CD4-positive, CD25-positive, alpha-beta regulatory T cell (primary cell): ENCODE measurements at places on chromosomes 1 and 21.

DNA sequence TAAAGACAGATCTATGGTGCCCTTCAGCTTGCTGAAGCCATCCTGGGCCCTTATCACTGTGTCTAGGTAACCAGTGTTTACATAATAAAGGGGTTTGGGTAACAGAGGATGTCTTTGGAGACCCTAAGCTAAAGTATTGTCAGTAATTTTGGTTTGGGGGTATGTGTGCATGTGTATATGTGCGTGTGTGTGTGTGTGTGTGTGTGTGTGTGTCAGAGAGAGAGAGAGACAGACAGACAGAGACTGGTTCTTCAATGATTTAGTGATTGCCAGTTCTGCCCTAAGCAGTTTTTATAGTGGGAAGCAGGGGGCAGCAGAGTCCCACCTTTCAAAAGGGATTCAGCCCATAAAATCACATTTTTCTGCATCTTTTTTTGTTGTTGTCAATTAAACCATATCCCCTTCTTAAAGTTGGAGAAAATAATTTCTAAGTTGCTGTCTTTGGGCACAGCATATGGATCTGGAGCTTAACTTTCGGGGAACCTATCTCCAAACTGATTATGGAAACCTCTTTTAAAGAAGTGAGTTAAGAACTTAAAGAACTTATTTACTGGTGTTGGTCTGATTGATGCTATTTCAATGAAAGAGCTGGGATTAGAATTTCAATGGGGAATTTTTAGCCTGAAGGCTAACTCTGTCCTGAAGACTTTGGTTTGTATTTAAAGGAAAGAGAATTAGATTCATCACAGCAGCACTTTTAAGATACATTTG lies 51.1 kb downstream of the ZNF326 start:
- H3K4me3 ChIP-seq, result no peak overlapping the region
- peak; percentile 9 for DNase-seq
- H3K27me3 ChIP-seq, result peaks cover 6% of the 10 kb centered on the region
- H3K36me3 ChIP-seq, result no peaks in the 10 kb centered on the region

DNA sequence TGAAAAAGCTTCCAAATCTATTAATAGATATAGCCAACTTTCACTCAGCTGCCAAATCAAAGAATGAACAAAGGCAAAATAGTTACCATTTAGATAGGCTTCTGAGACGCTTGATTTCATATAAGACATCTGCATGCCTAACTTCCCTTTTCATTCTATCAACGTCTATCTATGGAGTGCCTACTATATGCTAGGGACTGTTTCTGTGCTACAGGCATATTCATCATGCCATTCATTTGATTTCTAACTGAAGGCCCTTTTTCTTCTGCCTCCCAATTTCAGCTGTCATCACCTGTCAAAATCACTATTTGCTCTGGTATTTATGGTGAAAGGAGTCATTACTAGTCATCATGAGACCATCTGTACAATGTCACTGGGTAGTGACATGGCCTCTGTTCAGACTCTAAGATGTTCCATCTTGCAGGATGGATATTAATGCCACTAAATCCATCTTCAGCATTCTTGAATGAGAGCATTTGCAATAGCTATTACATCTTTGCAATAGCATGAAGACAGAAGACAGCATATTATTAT lies 4.3 kb upstream of the KRTAP13-1 start:
- H3K27me3 ChIP-seq, result no peaks in the 10 kb centered on the region
- no peak for DNase-seq
- no peaks in the 10 kb centered on the region for H3K4me1 ChIP-seq
- no peak overlapping the region for H3K27ac ChIP-seq
- no peaks in the 10 kb centered on the region for H3K36me3 ChIP-seq

DNA sequence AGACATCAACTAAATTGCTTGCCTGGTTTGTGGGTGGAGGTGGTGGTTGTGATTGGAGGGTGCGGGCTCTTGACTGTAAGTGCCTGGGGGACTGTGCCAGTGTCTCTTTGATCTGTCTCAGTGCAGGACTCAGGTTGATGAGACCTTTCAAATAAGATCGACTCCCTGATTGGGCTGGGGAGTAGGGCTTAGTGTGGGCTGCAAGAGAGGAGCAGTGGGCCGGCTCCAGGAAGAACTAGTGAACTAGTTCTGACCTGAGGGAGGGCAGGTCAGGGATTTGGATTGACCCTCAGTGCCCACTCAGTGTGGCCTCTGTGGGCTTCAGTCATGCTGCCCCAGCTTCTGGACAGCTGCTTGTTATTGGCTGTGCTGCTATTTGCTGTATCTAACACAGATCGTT lies 130.6 kb upstream of the CACNA1E start:
- no peak overlapping the region for H3K4me3 ChIP-seq
- no peaks in the 10 kb centered on the region for H3K4me1 ChIP-seq
- no peaks in the 10 kb centered on the region for H3K36me3 ChIP-seq
- no peak for DNase-seq

GRCh38 chr1:213244664-213245091 lies 193.6 kb downstream of the RPS6KC1 start:
- no peak overlapping the region for H3K27ac ChIP-seq
- H3K4me1 ChIP-seq, result no peaks in the 10 kb centered on the region
- no peaks in the 10 kb centered on the region for H3K36me3 ChIP-seq
- no peaks in the 10 kb centered on the region for H3K27me3 ChIP-seq

DNA sequence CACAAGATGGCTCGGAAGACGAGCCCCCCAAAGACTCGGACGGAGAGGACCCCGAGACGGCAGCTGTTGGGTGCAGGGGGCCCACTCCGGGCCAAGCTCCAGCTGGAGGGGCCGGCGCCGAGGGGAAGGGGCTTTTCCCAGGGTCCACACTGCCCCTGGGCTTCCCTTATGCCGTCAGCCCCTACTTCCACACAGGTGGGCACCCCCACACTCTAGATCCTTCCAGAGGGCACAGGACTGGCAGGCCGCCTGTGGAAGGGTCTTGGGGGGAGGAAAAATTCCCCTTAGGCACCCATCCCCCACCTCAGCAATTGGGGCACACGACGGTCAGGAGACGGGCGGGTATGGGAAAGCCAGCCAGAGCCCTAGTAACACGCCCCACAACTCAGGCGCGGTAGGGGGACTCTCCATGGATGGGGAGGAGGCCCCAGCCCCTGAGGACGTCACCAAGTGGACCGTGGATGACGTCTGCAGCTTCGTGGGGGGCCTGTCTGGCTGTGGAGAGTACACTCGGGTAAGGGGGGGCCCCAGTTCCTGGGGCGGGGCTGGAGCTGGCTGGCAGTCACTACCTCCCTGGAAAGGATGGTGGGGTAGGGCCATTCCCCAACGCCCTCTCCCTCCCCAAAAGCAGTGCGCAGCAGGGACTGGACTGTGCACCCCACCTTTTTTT lies 16.1 kb downstream of the NOC2L start:
- H3K36me3 ChIP-seq, result peaks cover 10% of the 10 kb centered on the region
- no peaks in the 10 kb centered on the region for H3K27me3 ChIP-seq
- H3K27ac ChIP-seq, result no peak overlapping the region
- DNase-seq, result no peak

- peaks cover 14% of the 10 kb centered on the region for H3K36me3 ChIP-seq
- peak; percentile 24 for DNase-seq
- peak overlapping the region; percentile 81 for H3K4me3 ChIP-seq
- H3K4me1 ChIP-seq, result peaks cover 27% of the 10 kb centered on the region
Measured at GRCh38 chr1:202143768-202144401, 652 bp downstream of the ARL8A start.

- no peaks in the 10 kb centered on the region for H3K27me3 ChIP-seq
- no peak for DNase-seq
- no peaks in the 10 kb centered on the region for H3K36me3 ChIP-seq
- no peaks in the 10 kb centered on the region for H3K4me1 ChIP-seq
- H3K27ac ChIP-seq, result no peak overlapping the region
Measured at GRCh38 chr21:36489103-36489775, 9.3 kb upstream of the CLDN14 start.

- DNase-seq, result peak; percentile 87
- peaks cover 21% of the 10 kb centered on the region for H3K4me1 ChIP-seq
- peak overlapping the region; percentile 16 for H3K4me3 ChIP-seq
- peak overlapping the region; percentile 60 for H3K27ac ChIP-seq
Measured at GRCh38 chr1:154784924-154785531, 85.1 kb downstream of the KCNN3 start.

- H3K4me1 ChIP-seq, result no peaks in the 10 kb centered on the region
- DNase-seq, result no peak
- peaks cover 2% of the 10 kb centered on the region for H3K27me3 ChIP-seq
- H3K27ac ChIP-seq, result no peak overlapping the region
- no peaks in the 10 kb centered on the region for H3K36me3 ChIP-seq
Measured at GRCh38 chr1:7253988-7254587, 468.8 kb downstream of the CAMTA1 start.

- no peaks in the 10 kb centered on the region for H3K36me3 ChIP-seq
- no peak overlapping the region for H3K27ac ChIP-seq
- DNase-seq, result no peak
- H3K4me1 ChIP-seq, result no peaks in the 10 kb centered on the region
- no peaks in the 10 kb centered on the region for H3K27me3 ChIP-seq
Measured at GRCh38 chr1:68121536-68121935, 71.1 kb upstream of the DIRAS3 start.

DNA sequence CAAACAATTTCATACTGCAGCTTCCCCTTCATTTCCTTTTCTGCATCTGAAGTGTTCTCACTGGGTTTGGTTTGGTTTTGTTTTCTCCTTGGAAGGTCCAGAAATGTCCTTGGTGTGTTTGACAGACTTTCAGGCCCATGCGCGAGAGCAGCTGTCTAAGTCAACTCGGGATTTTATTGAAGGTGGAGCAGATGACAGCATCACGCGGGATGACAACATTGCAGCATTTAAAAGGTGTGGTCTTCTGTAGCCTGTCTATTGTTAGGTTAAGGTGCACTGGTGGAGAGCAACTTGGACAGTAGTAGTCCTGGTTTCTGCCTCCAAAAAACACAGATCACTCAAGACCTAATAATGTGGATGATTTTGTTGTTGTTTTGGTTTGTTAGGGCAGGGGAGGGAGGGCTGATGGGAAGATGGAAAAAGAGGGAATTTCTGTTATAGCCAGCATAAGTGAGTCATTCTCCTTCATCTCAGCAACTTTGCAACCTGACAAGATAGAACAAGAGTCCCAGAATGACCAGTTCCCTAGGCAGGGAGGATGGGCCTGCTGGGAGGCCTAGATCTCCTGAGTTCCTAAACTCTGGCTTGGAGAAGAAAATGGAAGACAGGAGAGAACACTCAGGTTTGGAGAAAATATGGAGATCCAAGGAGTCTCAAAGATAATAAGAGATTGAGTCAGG lies 12.5 kb downstream of the HAO2 start:
- no peaks in the 10 kb centered on the region for H3K27me3 ChIP-seq
- no peaks in the 10 kb centered on the region for H3K36me3 ChIP-seq
- no peak overlapping the region for H3K4me3 ChIP-seq
- H3K27ac ChIP-seq, result no peak overlapping the region

DNA sequence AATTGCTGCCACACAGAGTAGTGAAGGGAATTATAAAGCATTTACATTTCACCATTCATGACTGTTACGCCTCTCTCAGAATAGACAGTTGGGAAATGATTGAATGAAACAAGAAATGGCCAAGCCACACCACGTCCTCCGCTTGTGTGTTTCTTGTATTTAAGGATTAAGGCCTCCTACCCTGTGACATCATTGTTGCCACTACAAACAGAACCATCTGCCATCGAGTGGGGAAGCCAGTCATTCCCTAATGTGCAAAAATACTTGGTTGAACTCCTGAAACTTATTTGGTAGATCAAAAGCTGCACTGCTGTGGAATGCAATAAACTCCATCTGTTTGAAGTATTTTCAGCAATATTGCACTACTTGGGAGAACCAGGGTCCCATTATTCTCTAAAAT lies 99.0 kb upstream of the C1orf105 start:
- no peaks in the 10 kb centered on the region for H3K4me1 ChIP-seq
- H3K4me3 ChIP-seq, result no peak overlapping the region
- no peaks in the 10 kb centered on the region for H3K36me3 ChIP-seq
- no peak for DNase-seq
- no peak overlapping the region for H3K27ac ChIP-seq

DNA sequence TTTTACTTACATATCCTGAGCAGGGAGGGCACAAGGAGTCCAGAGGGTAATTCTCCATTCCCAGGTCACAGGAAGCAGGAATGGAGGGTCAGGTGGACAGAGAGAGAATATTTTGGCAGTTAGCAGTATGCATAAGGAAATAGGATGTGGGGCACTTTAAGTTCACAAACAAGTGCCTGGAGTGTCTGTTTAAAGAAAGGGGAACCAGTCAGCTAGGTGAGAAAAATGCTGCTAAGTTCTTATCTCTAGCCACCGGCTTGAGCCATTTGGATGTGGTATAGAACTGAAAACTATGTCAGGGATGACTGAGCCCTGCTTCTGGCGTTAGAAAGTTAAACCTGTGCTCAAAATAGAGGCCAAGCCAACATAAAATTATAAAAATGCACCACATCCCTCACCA lies 739.7 kb upstream of the NCAM2 start:
- no peak overlapping the region for H3K27ac ChIP-seq
- no peak overlapping the region for H3K4me3 ChIP-seq
- no peaks in the 10 kb centered on the region for H3K27me3 ChIP-seq

DNA sequence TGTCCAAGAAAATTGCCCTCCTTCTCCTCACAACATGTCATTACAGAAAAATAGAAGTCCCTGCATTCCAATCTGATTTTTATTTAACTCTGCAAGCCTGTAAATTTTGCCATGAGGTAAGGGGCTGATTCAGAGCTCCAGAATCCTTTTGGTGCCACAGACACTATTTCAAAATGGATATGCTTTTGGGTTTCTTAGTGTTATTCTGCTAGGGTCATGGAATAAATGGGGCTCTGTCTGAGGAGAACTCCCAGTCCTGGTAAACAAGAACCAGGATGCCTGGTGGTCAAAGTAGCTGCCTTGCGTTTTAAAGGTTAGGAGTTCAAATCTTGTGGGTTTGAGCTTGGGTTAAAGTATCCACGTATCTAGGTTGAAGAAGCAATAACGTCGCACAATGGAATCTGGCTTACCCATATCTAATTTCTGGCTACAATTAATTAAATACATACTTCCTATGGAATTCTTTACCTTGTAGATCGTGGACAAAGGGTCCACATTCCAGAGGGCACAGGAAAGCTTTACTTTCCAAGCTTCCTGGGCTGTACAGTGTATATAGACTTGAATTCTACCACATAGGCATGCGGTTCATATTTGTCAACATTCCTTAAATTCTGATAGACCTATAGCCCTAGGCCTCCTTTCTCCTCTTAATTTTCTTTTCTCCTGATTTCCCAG lies 98.0 kb upstream of the CDC42BPA start:
- DNase-seq, result no peak
- no peaks in the 10 kb centered on the region for H3K36me3 ChIP-seq
- H3K27me3 ChIP-seq, result no peaks in the 10 kb centered on the region

- H3K36me3 ChIP-seq, result no peaks in the 10 kb centered on the region
- DNase-seq, result no peak
Measured at GRCh38 chr1:14062669-14063068, 362.7 kb downstream of the PRDM2 start.
